Urinary bladder (tissue), 4 donors: ENCODE measurements at places on chromosomes 13 and 19. TPM values are rescaled to one million over a fixed set of nuclear protein-coding genes. Genes with fewer than 3 reads are reported as not detected.

DNA sequence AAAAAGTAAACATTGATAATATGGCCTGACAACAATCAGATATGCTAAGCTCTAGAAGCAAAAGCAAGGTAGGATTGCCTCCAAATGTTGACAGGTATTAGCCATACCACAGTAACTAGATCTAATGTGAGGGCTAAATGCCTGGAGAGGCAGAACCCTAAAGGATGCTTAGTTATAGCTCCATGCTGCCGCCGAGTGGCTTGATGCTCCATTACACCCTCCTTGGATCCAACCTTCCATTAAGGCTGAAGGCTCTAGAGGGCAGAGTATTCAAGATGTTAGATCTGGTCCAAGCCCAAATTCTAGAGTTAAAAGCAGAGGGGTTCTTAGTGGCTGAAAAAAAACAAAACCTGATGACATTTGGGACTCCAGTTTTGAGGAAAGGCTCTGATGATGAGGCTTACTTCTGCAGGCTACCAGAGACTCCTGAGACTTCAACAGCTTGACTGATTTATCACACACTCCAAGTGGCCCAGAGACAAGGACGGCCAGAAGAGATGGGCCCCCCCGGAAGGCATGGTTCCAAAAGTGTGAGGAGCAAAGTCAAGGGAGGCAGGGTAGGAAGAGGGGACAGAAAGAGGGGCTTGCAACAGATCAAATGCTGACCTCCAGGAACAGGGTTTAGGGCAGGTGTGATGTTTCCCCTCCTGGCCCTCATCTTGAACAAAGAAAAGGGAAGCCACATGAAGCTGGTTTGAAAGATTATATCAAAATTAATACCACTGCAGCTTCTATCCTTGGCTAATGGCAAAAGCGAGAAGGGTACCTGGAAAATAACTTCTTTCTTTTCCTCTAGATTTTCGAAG, 21.9 kb upstream of the CPB2 start:
- DNase-seq = no peak

DNA sequence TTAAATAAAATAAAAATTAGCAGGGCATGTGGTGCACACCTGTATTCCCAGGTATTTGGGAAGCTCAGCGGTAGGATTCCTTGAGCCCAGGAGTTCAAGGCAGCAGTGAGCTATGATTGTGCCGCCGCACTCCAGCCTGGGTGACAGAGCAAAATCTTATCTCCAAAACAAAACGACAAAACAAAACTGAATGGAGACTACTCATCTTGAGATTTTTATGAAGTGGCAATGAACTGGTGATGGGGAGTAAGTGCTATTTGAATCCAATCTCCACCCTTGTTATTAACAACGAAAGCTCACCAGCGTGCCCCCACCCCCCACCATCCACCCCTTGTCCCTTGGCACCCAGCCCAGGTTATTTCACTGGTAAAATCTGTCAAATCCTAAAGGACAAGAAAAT, 45.2 kb upstream of the URI1 start:
- no peak for DNase-seq

- DNase-seq = no peak
These were observed 101.9 kb downstream of the LIG4 start for GRCh38 chr13:108113407-108113806.

DNA sequence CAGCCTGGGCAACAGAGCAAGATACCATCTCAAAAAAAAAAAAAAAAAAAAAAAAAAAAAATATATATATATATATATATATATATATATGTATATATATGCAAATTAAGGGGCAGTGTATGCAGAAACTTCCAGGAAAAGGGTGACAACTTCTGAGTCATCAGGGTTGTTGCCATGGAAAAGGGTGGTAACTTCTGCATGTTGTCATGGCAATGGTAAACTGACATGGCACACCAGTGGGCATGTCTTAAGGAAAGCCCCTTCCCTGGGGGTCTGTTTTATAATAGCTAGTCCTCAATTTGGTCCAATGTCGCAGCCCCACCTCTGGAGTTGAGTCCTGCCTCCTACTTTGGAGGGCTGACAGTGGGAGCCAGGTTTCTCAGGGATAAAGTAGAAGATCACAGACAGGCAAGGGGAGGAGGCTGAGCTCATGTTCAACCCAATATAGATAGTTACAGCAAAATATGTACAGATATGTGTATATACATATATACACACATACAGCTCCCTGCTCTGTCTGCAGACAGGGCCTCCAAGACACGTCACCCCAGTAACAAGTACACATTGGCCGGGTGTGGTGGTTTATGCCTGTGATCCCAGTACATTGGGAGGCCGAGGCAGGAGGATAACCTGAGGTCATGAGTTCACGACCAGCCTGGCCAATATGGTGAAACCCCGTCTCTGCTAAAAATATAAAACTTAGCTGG, 7.2 kb upstream of the FCHO1 start:
- DNase-seq = no peak

The PTGIR gene
- 2.6 TPM for total RNA-seq

DNA sequence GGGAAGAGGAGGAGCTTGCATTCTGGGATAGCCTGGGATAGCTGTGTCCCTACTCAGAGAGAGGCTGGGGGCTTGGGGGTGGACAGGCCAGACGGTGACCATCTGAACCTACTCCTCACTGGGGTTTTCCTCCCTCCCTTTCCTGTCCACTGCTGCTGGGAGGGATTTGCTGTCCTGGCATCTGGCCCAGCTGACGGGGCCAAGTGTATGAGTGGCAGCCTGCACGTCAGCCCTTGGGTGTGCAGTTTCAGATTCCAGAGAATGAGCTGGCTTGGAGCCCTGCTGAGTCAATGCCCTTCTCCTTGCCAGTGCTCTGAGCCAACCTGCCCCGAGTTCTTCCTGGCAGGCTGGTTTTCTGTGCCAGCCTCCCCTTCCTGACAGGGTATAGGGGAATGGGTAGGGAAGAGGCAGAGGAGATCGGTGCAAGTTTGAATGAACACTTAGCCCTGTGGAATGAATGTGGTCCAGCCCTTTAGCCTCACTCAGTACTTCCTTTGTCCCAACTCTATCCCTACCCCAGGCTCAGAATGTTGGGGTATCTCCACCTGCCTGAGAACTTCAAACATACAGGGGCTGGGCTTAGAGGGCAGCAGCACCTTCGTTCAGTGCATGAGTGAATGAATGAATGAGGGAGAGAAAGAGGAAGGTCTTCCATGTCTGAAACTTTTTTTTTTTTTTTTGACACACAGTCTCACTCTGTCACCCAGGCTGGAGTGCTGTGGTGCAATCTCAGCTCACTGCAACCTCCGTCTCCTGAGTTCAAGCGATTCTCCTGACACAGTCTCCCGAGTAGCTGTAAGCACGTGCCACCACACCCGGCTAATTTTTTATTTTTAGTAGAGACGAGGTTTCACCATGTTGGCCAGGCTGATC, 1.8 kb upstream of the ANGPTL4 start:
- peak; percentile 78 for DNase-seq

DNA sequence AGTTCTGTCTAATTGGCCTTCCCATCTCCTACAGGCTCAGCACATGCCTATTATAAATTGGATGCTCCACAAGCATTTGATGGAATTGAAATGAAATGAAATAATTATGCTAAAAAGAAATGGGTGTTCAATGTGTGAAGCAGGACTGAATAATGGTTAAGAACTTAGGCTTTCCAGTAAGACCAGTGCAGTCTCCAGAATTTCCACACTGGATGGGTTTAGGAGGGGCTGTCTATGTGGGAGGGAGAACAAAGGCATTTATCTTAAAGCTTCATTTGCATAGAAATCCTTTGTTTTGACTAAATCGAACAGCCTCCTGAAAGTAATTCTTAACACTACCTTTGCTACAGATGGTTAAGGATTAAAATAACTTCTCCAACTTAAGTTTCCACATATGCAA, 47.9 kb upstream of the KL start:
- no peak for DNase-seq

The GRK1 gene
- total RNA-seq = 0.05 TPM

- no peak for DNase-seq
These were observed 38.3 kb upstream of the C19orf12 start for GRCh38 chr19:29753190-29753933.

The GPR12 gene
- not detected for total RNA-seq

DNA sequence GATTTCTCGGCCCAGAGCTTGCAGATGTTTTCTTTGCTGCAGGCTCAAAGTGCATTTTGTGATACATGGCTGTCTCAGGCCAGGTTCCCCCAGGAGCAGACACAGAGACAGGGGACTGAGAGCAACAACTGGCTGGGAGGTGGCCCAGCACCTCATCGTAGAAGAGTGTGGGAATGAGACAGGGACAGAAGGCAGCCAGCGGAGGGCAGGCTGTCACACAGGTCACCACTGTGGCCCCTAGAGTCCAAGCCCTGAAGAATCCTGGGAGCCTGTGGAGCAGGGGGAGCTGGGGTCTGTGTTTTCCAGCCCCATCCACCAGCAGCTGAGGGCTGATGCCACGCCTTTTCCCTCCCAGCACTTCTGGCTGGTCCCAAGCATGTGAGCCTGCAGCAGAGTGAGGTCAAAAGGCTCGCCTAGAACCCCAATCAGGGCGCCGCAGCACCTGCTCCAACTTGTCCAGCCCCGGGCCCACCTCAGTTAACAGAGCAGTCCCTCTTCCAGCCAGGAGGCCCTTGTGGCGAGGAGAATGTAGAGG, 723.8 kb downstream of the UQCRFS1 start:
- DNase-seq = no peak

GRCh38 chr13:54357284-54357933, 1328.8 kb downstream of the OLFM4 start:
- no peak for DNase-seq

GRCh38 chr19:34712395-34713261, 21.4 kb upstream of the ZNF181 start:
- DNase-seq = no peak

The SIGLEC12 gene
- total RNA-seq = 0.11 TPM
